Central memory CD4-positive, alpha-beta T cell (primary cell): ENCODE measurements at places on chromosomes 5 and 9.

DNA sequence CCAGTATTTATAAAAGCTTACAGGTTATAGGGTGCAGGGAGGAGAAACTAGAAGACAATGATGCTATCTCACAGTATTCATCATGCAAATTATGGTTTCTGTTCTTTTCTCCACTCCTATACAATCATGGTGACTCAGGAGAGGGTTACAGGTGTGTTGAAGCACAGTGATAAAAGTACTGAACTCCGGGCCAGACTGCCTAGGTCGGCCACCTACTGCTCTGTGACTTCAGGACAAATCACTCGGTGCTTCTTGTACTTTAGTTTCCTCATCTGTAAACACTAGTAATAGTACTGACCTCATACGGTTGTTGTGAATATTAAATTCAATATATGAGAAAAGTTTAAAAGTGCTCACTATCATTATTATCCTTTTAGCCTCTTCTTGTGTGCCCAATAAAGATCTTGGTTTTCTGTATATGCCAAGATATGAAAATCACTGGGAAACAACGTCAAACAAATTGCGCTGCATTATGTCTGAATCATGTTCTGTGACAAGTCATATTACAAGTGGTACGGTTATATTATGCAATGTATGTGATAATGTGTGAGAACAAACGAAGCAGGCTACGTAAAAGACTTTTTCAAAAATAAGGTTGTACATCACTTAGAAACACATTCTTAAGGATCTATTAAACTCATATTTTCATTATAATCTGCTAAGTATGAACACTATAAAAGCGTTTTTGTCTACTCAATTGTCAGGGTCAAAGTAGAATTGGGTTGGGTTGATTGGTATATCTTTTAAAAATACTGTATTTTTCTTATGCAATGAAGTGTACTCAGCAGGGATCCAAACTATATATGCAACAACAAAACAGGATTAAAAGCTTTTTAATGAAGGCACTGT is 153.3 kb downstream of the EFNA5 start:
- no peak for DNase-seq

GRCh38 chr9:4541856-4542255 is 51.6 kb downstream of the SLC1A1 start:
- no peak for DNase-seq

- no peak for DNase-seq
These were observed 198.1 kb downstream of the ROR2 start for GRCh38 chr9:91751922-91752321.

- no peak for DNase-seq
These were observed 123.9 kb downstream of the FBXL17 start for GRCh38 chr5:108257996-108258395.

DNA sequence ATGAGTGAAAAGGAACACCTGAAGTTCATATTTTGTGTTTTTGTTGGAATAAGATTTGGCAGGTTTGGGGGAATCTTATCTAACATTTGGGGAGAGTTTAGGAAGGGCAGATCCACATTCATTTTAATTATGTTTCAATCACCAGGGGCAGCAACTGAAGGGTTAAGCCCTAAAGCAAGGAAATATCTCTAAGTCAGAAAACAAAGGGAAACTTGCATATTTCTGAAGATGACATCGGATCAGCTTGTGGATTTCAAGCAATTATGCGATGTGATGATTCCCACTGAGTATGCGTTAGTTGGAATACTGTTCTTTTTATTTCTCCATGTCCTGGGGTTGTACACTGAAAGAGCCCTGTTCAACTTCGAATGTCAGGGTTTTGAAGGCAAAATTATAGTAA is 59.8 kb upstream of the NFIB start:
- no peak for DNase-seq

GRCh38 chr9:35521708-35522107 is 31.8 kb downstream of the RUSC2 start:
- no peak for DNase-seq

DNA sequence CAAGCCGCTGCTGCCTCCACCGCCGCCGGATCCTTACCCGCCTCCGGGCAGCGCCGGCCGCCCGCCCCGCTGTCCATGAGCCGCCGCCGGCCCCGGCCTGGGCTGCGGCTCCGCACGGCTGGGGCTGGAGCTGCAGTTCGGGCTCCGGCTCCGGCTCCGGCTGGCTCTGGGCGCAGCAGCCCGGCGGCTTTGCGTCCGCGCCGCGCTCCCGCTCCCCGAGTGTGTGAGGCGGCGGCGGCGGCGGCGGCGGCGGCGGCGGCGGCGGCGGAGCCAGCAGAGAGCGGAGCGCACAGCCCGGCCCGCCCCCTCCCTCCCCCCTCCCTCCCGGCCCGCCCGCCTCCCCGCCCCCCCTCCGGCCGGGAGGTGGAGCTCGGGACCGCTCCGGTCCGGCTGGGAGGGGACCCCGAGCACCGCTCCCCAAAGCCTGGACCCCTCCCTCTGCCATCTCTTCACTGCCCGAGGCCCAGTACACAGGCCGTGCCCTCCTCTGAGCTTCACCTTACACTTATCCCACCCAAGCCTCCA is at the start of gene PCDH1:
PCDH1 (minus strand) TSS at position 225 of the 525 bp plus-strand sequence; CDS start at position 77, 148 bp downstream.
- DNase-seq, result peak; percentile 18

DNA sequence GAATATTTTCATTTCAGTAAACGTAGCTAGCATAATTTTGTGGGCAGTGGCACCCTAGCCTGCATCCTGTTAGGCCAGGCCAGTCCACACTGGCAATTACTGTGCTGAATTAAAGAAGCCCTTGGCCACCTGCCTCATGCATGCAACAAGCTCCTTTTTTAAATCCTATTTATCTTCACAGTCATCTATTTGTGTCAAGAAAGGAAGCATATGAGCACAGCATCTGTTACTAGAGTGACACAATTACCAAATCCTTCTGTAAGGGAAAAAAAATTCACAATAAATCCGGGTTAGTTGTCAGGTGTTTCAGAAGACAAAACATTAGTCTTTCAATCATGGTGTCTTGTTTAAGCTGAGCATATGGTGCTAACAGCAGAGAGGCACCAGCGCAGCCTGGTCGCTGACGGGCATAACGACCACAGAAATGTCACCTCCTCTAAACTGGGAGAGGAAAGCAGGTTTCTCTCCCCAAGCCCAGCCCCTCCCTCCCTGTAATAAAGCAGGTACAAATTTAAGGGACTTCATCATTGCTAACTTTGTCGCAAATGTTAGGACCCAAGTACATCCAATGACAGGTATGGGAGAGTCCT is 520.6 kb downstream of the CTNND2 start:
- DNase-seq, result no peak

- no peak for DNase-seq
These were observed 6.8 kb upstream of the SLC2A8 start for GRCh38 chr9:127390248-127390545.
